T47D (cell line): ENCODE measurements at places on chromosomes 7 and 10.

- peak; percentile 9 for DNase-seq
Measured at GRCh38 chr10:55232553-55232952, 431.5 kb upstream of the PCDH15 start.

DNA sequence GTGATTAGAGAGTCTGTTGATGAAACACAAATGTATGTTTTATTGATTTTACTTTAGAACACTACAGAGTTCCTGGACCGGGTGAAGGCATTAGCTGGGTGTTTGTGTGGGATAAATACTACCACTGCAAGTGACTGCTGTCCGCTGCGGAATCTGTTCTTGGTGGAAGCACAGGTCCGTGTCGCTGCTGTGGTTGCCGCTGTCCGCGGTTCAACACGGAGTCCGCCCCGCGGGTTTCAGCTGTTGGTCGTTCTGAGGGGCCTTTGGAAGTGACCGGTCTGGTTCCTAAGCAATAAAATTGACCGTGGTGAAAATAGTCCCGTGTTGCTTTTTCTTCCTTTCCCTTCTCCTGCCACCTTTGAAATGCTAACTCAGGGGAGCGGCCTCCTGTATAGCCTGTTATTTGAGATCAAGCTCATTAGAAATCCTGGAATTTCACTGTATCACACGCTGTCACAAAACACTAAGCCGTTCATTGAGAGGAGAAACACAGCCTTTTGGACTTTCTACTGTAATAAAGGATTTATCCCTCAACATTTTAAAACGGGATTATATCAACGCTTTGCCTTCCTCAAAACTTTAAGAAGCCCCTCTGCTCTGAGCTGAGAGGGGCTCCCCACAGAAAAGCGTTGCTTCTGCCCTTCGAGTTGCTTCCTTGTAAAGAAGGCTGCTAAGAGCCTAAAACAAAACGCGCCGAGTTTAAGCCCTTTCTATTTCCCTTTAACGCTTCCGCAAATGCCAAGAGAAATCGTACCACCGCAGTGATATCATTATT is 2.6 kb downstream of the NKX6-2 start:
- no peak for DNase-seq

GRCh38 chr10:24214762-24215161 is 5.8 kb downstream of the KIAA1217 start:
- DNase-seq = peak; percentile 29

DNA sequence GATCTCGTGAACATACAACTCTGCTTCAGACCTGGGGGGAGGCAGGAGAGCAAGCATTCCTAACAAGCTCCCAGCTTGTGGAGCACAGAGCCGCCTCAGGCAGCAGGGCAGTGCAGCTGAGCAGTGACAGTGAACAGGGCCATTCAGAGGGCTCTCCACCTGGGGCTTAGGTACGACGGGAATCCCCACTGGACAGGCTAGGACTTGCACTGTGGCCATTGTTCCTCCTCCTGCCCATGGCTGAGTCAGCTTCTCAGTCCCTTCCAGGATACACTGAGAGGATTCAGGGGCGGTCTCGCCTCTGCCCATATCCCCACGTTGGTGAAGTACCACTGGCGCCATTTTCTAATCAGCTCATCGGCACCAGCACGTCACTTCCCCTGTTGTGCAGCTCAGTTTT is 71.1 kb downstream of the FIGNL1 start:
- peak; percentile 67 for DNase-seq

DNA sequence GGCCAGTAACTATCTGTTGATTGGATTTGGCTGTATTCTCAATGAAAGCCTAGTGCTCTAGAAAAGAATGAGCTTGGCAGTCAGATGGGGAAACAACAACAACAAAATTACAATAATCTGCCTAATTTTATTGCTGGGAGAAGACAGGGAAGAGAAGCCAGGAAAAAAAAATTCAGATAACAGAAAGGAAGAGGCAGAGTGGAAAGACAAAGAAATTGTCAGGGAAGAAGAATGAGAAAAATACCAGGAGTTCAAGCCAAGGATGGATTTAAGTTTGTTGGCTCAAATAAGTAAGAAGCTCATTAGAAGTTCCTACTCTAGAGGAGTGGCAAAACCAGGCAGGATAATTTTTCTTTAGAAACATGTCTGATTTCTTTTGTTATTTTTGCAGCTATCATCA is 45.9 kb upstream of the PRKG1 start:
- no peak for DNase-seq

DNA sequence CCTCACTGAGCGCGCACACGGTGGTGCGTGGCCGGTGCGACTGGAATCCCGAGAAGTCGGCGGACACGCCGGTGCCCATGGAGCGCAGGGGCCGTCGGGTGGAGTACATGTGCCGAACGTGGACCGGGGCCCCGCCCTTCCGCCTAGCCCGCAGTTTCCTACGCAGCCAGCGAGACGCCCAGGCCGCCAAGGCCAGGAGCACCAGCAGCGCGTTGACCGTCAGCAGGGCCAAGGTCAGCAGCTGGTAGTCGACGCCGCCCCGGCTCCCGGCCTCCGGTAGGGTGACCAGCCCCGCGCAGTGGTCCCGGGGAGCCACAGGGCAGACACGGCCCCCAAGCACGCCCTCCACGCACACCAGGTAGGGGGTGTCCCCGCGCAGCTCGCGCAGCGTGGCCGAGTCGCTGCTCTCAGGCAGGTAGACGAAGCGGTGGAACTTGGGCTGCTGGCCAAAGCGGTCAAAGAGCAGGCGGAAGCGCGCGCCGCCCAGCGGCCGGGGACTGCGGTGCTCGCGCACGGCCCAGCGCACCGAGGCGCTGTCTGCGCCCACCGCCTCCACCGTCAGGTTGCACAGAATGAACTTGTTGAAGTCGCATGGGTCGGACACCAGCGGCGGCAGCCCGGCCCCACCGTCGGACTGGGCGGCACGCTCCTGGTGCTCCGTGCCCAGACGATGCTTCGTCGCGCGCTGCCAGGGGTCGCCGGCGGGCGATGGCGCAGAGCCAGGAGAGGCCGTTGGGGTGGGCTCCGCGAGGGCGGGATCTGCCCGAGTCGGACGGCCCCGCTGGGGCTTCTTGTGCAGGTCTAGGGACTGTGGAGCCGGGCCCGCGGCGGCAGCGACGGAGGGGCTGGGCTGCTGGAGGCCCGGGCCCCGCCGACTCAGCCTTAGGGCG is 2.2 kb downstream of the TRIL start:
- DNase-seq = peak; percentile 95

DNA sequence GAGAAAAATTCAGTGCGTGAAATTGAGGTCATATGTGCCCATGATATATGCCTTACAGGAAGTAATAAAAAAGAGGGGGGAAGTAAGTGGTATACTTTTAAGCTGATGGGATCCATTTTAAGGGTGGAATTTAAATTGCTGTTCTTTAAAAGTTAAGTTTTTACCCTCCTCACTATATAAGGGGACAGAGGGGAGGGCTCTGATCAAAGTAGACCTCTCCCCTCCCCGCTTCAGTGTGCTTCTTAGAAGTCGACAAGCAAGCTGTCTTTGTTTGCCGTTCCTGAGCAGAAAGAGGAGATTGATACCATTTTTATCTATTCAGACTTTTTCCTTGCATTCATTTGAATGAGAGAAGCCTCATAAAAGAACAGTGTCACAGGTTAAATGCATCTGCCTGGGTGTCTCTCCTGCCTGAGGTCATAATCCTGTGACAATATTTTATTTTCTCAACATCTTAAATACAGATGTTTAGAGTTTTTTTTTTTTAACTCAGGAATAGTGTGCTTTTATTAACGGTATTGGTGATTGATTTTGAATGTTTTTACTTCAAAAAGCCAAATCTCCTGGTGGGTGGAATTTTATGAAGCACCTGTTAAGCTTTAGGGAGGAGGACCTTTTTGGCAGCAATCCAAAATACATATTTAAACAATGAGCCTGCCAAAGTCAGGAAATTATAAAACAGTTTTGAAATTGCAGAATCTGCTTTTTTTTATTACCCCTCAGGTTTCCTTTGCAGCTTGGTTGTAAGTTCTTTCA is 141.7 kb downstream of the KAT6B start:
- DNase-seq = peak; percentile 34

DNA sequence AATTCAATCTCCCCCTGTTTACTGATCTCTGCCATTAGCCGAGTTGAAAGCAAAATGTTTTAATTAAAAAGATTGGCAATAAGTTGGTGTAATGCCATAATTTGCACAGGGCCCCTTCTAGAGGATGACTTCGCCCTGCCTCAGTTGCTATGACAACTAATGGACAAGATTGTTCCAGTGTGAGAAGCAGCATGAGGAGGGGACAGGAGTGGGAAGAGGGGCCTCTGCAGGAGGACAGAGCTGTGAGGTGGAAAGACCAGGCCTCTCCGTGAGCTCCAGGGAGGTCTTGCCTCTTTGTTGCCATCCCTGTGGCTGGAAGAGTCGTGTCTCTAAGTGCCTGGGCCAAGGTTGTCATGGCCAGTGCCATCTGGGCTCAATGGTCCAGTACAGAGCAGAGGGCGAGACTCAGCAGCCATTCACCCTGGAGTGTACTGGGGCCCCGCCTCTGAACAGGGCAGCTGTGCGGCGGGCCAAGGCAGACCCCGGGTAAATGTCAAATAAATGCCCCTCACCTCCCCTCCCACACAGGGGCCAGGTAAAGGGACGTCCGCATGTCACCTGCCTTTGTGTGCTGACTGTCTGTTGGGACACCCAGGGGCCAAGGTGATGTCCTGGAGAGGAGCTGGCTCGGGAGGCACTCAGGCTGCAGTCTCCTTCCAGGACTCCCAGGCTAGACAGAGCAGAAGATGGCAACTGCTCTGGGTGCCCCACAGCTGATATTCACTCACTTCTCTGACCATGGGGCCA is 97.0 kb upstream of the RET start:
- no peak for DNase-seq

- no peak for DNase-seq
Measured at GRCh38 chr10:79092292-79092896, 23.6 kb downstream of the ZMIZ1 start.

DNA sequence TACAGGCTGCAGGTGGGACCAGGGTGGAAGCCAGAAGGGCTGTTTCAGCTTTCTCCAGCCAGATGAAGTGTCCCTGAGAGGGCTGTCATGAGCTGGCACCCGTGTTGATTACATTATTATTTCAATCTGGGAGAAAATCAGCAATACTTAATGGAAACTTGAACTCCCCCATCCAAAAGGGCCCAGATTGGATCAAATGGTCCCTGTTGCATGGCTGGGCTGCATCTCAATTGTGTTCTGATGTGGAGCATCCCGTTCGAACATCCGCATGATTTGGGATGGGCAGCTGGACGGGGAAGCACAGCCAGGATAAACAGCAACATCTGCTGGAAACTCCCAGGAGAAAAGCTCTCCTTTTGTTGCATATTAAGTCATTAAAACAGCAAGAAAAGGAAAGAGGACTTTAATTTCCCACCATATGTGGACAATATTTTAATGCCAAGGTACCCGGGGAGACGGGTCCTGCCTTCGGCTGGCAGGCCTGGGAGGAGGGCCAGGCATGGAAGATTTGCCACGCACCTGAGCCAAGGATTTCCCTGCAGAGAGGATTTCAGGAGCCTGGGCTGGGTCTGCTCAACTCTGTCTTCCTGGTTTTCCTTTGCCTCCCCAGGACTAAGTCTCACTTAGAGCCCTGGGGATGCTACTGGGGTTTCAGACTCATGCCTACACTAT is 52.4 kb downstream of the NPTX2 start:
- DNase-seq = no peak

DNA sequence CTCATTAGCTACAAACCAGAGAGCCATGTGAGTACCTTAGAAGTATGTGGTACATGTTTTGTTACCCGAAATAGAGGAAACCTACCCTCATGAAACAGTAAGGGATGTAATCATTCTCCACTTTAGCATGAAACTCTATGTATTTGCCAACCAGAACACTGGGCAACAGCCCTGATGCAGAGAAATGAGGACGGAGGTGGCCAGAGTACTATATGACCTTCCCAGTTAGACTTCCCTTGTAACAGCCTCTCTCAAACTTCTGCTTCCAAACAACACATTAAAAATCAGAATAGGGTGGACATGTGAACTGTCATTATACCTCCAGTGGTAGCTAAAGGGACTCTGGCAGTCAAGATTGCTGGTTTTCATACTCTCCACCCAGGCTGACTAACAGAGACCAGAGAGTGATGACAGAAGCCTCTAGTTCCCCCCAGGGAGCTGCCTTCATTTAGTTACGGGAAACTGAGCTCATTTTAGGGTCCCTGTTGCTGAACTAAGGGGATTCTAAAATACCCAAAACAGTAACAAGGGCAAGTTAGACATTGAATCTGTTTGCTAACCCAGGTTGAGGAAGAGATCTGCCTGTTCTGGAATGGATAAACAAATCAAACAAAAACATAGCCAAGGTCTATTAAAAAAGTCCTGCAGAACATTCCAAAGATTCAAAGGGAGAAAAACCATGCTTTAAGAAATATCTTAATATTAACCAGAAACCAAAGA is 83.1 kb downstream of the VPS41 start:
- DNase-seq = no peak

DNA sequence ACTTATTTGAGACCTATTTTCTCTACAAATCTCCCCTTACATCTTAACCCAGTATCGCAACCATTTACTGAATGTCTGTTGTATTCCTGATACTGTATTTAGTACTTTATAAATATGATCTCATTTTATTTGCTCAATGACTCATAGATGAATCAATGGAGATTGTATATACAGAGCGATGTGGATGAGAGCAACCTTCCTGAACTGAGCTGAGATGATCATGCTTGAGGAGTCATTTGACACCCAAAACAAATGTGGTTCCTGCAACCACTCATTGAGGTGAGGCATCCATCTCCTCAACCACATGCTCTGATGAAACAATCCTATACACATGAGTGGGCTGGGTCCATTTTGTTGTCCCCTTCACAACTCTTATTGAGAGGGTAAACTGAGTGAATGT is 250.0 kb downstream of the CDC14C start:
- no peak for DNase-seq

DNA sequence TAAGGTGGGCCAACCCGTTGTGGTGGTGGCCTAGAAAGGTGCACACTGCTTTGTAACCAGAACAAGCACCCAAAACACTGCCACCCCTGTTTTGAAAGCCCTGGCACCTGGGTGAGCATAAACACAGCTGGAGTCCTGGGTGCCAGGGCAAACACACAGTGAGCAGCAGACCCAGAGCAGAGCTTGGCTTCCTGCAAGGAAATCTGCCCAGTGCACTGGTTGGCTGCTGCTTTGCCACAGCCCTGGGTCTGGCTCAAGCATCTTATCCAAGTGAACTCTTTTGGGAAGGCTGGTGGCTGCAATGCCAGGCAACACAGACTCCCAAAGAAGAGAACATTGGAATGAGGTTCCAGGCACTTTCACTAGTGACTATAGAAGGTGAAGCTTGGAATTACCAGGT is 145.5 kb upstream of the PDE1C start:
- DNase-seq = no peak

DNA sequence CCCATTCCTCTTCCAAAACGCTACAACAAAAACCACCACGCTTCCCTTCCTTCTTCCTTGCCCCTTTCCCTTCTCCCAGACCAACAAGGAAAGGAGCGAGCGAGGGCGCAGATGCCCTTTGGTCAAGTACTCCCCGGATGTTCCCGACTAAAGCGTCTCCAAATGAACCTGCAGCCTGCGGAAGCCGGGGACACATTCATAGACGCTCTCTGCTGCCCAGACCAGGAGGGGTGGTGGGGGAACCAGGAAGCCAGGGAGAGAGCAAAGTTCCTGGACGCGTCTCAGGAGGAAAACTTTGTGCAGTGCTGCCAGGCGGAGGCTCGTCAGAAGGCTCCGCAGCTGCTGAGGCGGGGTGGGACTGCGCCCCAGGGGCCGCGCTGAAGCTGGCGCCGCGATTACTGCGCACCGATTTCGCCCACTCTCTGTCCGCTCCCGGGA is 754 bp downstream of the SEMA3D start:
- DNase-seq = peak; percentile 41

- no peak for DNase-seq
Measured at GRCh38 chr7:137684776-137685175, 162.0 kb downstream of the DGKI start.
